ENCODE measurements at places on chromosomes 2 and 18.

- DNase-seq = no peak
These were observed 170.1 kb downstream of the DCC start for GRCh38 chr18:52510139-52510538.

DNA sequence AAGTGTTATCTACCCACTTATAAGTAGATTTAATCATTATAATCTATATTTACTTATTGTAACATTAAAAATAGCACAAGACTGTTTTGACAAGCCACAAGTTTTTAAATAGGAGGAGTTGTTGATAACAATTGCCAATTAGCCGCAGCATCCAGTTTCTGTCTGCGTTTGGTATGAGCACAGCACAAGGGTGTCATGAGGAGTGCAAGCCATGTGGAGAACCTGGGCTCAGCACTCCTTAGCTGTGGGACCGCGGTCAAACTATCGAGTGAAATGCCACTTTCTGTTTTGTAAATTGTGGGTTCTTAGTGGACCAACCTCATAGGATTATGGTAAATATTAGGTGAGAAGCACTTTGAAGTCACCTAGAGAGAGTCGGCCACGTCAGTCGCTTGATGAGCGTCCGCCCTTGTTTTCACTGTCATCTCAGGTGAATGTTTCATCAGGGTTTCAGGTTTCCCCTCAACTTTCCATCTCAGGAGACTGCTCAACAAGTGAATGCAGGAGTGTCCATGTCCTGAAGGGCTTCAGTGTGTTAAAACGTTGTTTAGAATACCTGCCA, 294.5 kb downstream of the ZNF407 start:
- DNase-seq = no peak

- DNase-seq = no peak
These were observed 5.0 kb downstream of the NT5DC4 start for GRCh38 chr2:112725545-112726457.

- DNase-seq = no peak
These were observed 54.0 kb upstream of the CWC22 start for GRCh38 chr2:180061085-180061484.

DNA sequence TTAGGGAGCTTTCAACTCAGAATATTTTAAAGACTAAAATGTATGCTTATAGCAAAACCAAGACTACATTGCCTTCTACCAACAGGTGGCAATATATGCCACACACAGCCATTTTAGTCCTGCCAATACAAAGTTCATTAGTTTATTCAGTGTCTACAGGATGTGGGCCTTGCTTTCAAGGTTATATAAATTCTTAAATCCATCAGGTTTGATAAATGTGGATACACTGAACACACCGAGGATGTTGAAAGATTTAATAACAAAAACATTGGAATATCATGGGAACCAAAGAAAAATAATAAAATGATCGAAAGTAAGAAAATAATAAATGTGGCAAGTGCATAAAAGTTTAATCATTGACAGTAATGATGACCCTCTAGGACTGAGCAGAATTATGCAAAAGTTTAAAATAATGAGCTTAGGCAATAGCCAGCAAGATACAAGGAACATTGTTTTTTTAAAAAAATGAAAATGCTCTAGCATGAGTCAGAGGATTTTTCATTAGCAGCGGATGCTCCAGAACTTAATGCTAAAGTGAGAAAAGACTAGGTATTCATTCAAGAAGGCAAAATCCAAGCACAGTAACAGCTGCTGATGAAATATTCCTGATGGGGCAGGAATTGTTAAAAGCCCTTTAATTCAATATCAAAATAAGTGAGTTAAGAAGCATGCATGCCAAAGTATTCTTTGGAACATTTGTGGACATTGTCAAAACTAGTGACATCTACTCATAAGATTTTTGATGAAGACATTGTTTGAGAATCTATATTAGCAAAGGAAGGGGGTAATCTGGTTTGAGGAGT, 14.2 kb downstream of the SCN9A start:
- DNase-seq = no peak

DNA sequence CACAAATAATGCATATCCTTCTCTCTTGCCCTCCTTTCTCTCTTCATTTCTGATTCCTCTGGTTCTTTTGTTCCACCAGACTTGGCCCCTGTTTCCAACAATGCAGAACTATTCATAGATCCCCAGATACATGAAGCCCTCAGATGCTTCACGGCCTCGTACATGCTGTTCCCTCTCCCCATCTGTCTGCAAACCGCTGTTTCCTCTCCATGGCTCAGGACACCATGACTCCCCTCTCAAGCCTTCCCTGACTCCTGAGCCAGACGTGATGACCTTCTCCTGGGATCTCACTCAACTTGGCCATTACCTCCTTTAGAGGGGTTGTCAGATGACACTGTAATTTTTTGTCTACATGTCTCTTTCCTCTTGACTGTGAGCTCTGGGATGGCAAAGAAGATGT, 15.5 kb downstream of the NEB start:
- no peak for DNase-seq

DNA sequence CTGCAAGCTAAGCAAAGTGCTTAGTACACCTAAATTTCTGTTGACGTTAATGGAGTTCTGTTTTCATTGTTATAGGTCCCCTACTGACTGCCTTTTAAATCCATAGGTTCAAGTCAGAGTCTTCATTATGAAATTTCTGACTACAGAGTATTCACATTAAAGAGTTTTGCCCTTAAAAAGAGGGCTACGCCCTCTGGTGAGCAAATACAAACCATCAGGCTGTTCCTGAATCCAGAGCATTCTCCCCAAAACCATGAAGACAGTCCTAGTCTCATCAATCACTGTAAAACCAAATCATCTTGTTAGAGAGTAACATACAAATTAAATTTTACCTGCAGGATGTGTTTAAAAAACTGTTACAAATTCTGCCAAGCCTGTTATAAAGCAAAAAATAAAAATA, 1091.7 kb downstream of the TDRD15 start:
- no peak for DNase-seq

DNA sequence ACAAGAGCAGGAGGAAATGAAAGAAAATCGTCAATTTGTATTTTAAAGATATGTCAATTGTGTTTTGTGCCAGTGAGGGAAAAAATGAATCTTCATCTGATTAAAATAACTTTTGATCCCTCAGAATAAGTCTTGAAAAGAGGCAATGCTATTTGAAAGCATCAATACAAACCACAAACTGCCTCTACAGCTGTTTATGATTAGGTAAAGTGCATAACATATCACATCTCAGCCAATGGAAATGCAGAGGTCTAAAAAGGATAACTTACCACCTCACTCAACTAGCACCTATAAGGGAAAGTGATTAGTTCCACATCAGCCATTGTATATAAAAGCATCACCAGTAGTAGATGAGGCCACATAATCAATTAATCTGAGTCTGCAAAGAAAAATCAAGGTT, 492.2 kb upstream of the CDH2 start:
- no peak for DNase-seq

DNA sequence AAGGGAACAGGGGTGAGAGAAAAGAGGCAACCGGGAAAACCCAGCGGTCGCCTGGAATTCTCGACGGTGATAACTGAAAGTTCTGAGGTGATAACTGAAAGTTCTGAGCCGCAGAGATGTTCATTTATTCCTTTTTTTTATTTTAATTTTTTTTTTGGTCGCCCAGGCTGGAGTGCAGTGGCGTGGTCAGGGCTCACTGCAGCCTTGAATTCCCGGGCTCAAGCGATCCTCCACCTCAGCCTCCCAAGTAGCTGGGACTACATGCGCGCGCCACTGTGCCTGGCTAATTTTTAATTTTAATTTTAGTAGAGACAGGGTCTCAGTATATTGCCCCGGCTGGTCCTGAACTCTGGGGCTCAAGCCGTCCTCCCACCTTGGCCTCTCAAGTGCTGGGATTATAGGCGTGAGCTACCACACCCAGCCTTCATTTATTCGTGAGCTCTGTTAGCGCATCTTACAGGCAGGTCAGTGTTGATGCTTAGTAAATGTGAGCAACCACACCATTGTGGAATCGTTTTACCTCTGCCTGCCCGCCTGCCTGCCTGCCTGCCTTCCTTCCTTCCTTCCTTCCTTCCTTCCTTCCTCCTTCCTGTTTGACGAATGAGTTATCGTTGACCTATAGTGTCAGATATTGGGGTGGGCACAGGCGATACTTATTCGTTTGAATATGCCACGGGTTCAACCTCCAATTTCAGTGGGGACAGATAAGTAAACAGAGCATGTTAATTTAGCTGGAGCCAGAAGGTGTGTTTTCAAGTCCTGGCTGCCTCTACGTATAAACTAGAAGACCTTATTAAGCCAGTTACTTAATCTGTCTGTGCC, 557 bp upstream of the E2F6 start:
- DNase-seq = no peak

DNA sequence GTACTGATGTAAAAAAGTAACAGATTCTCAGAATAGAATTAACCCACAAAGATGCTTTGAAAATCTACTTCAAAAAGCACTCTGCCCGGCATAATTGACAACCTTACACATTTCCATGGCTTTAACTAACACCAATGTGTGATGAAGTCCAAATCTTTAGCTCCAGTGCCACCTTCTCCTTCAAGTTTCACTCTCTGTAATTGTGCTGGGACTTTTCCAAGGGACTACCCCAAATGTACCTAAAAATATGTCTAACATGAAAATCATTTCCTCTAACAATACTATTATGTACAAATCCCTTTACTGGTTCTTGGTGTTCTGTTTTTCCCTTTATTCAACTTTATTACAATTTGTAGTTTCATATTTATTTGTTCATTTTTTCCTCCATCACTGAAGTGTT, 20.6 kb upstream of the UBE2E3 start:
- DNase-seq = no peak

DNA sequence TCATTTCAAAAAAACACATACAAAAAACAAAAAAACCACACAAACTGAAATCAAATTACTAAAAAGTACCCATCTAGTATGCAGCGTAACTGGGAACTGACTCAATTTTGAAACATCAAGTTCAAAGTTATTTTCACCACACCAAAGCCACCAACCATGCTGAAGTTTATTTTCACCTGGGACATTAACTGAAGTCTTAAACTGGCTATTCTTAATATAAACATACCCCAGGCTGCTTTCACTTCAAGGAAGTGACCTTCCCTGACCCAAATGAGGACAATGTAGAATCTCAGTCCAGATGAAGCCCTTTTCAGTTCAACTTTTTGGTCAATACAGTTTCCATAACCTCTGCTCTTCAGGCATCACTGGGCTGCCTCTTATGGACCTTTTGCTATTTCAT, 84.6 kb downstream of the PIGN start:
- DNase-seq = no peak

DNA sequence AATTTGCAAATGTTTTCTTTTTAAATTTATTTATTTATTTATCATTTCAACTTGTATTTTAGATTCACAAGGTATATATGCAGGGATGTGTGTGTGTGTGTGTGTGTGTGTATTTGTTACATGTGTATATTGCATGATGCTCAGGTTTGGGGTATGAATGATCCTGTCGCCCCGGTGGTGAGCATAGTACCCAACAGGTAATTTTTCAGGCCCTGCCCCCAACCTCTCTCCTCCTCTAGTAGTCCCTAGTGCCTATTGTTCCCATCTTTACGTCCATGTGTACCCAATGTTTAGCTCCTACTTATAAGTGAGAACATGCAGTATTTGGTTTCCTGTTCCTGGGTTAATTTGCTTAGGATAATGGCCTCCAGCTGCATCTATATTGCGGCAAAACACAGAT, 33.0 kb upstream of the KIF5C start:
- no peak for DNase-seq

DNA sequence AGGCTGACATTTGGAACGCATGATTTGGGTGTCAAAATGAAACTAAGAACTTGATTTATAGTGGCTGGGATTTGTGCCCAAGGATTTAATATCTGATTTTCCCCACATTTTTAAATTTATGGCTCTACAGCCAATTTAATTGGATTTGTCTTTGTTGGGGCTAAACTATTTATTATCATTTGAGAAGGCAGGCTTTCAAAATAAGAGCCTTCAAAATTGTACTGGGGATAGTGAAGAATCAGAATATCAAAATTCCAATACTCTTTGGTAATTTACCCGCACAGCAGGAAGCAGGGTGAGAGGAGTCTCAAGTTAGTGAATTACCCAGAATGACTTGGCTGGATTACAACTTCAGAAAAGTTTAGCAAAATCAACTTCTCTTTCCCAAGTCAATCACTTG, 278.1 kb downstream of the LRATD1 start:
- DNase-seq = no peak

DNA sequence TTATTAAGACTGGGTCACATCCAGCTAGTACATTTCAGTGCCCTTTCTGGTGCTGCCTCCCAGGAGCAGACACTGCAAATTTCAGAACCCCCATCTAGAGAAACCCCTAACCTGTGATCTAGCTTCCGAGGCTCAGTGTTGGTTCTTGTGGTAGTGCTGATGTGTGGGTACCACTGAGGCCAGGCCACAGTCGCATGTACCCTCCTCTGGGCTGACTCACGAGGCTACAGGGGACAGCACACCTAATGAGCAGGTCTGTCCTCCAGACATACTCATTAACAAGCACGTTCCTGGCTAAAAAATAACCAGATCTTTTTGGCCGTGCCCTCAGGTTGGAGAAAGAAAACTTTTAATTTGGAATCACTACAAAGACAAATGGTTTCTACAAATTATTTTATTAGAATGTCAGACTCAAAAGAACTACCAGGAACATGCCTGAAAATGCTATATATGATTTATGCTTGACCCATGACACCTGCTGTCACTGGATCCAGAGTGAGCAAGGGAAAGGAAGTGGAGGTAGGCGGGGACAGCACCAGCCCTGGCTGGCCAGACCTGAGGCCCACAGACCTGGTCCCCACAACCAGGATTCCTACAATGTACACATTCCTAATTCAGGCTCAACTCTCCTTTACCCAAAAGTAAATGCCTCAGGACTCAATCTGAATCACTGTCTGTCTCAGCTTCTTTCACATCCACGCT, 8.5 kb downstream of the CIAO1 start:
- no peak for DNase-seq

DNA sequence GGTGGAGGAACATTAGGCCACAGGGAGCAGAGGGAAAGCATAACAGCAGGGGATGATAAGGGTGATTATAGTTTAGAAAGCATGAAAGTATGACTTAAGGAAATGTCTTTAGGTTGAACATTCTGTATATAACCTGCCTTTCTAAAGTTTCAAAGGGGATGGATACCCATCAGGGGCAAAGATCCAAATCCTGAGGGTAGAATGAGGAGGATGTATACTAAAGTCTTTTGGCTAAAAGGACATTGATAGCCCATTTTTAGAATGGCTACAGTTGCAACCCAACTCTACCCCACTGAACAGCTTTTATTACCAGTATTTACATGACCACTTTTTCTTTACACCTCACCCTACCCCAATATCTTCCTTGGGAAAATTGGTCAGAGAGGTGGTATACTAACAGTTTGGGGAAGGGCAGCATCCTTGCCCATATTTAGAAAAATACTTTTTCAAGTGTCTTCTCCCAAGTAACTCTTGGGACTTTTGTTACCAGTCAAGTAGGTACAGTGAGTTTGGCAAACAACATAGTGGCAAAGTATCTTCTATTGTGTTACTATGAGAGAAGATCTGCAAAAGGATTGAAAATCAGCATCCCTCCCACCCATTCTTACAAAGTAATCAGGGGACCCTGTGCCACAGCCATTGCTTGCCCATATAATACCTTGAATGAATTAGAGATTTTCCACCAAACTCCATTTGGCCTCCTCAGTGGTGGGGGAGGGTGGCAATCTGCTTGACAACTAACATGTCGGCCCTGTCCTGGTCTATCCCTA, 8.3 kb downstream of the MAT2A start:
- DNase-seq = no peak

All from CD4-positive, alpha-beta T cell (primary cell).